Right cardiac atrium (tissue), 5 donors: ENCODE measurements at places on chromosomes 7 and 10.
A peak's percentile ranks its signal among the peaks of the same experiment; 100 is the strongest.

- no peak for DNase-seq
Observed at GRCh38 chr7:151454305-151454704, 14.4 kb upstream of the CRYGN start.

- no peak for DNase-seq
Observed at GRCh38 chr7:157016024-157016351, 5.5 kb upstream of the MNX1 start.

DNA sequence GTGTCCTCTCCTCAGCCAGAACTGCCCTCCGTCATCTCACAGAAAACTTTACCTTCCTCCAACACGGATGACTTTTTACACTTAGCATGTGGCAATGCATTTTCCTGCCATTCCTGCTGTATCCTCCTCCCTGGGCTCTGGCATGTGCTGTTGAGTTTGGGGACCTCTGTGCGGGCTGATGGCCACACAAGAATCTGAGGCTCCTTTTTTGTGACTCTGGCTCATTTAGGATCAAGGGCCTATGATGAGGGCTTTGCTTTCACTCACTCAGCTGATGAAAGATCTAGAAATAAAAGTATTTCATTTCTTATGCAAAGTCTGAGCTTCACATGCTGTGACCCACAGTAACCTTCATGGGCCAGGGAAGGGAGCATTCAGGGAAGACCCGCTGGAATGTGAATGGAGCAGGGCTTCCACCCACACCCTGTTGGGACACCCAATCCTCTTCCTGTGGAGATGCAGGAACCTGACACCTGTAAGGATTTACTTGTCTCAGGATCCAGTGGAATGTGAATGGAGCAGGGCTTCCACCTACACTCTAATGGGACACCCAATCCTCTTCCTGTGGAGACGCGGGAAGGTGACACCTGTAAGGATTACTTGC is 500.3 kb upstream of the MKI67 start:
- no peak for DNase-seq

GRCh38 chr7:123612024-123612423 is 10.4 kb downstream of the ASB15 start:
- DNase-seq = no peak

- DNase-seq = no peak
Observed at GRCh38 chr7:155345490-155345889, 47.8 kb downstream of the INSIG1 start.

DNA sequence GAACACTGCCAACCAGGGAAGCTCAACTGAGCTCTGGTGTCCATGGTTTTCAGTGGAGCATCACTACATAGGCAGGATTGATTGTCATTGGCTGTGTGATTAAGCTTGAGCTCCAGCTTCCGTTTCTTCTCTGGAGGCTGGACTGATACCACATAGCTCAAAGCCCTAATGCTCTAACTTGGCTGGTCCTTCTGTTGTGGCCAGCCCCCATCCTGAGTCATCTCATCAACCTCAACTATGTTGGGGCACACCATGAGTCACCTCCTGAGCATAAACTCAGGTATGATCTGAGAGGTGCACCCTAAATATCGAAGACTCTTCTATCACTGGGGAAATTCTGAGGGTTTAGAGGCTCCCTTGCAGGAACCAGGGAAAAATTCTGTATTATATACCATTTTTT is 114.5 kb upstream of the INHBA start:
- DNase-seq = no peak

DNA sequence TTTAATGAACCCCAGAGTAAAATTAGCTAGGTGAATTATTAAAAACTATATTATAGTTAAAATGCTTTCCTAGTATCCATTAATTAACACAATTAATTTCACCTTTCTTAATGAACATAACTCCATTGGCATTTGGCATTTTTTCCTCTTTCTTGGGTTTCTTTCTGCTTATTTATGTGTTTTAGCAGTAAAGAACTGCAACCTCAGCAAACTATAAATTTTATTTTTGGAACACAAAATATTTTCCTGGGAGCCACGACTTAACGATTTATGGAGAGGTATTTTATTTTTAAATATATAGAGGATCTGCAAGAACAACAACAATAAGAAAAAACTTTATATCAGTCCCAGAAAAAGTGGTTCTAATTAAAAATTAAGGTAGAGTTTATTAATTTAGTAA is 447.4 kb upstream of the ETV1 start:
- DNase-seq = no peak

DNA sequence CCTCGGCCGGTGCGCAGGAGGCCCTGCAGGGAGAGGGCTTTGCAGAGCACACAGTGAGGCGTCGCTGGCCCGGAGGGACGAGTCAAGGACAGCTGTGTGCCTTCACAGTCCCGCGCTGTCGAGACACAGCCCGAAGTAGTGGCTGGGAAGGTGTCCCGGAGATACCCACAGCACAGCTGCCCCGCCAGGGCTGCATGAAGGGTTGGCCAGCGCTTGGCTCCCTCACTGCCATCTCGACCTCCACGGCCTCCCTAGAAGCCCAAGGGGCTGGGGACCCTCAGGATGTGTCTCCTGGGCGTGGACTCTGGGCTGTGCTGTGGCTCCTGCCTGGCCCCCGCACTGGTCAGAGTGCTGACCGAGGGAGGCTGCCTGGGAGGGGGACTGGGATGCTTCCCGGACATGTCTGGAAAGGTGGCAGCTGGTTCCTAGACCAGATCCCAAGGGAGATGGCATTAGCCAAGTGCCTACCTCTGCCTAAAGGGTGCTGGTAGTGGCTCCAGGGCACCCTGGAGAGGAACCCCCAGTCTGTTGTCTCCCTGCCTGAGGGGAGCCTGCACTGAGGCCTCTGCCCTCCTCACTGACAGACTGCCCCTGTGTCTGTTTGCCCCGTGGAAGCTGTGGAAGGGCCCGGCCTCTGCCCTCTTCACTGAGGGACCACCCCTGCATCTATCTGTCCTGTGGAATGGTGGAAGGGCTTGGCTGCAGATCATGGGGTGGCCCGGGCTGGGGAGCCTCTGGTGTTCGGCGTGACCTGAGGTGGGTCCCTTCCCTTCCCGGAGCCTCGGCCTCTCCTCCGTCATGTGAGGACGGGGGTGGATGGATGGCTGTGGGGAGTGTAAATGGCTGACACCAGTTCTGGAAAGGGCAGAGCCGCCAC is 5.8 kb downstream of the ELFN1 start:
- peak; percentile 46 for DNase-seq

GRCh38 chr7:2873686-2874551 is 29.8 kb upstream of the GNA12 start:
- no peak for DNase-seq

- no peak for DNase-seq
Observed at GRCh38 chr10:59648711-59649201, 60.9 kb downstream of the SLC16A9 start.

DNA sequence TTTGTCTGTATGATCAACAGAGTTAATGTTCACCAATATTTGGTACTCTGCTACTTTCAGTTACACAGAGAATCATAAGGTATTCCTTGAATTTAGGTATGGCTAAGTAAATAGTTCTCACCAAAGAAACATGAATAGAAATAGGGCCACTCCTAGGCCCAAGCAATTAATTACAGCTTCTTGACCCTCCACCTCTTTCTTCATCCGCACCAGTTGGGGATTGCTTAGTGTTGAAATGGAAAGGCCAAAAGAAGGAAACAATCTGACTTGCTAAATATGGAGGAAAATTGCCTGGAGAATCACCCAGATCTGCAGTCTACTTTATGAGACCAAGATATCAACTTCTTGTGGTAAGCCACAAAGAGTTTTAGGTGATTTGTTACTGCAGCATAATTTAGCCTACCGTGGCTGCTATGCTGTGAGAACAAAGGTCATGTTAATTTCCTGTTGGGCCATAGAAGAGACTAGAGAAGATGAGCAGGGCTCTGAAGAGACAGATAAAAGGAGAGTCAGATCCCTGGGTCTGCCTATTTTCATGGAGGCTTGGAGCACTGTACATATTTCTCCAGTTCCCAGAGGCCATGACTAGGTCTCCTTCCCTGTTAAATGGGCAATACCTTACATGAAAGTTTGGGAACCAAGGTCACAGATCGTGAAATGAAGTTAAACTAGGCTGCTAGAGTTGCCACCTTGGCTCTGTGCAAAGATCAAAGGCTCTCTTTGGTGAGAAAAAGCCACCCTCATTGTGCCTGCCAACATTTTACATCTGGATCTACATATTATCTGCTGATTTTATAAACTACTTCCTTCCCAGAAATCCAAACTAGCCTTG is 93.3 kb upstream of the GDF10 start:
- DNase-seq = no peak
